Hematopoietic multipotent progenitor cell treated with erythropoietin and hydrocortisone succinate and interleukin-3 and kit ligand, for 6 days (in vitro differentiated cells): ENCODE measurements at places on chromosomes 2 and 18.

- peak; percentile 5 for DNase-seq
Observed at GRCh38 chr2:18883616-18884456, 294.5 kb upstream of the NT5C1B start.

- peak; percentile 76 for DNase-seq
Observed at GRCh38 chr18:13112982-13113381, 105.6 kb upstream of the LDLRAD4 start.

DNA sequence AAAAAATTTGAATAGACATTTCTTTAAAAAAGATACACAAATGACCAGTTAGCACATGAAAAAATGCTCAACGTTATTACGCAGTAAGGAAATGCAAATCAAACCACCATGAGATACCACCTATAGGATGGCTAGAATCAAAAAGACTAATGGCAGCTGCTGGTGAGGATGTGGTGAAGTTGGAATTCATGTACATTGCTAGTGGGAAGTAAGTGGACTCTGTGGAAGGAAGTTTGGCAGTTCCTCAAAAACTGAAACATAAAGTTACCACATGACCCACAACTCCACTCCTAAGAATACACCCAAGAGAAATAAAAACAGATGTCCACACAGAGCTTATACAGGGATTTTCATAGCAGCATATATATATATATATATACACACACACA, 51.2 kb downstream of the MBP start:
- peak; percentile 49 for DNase-seq

GRCh38 chr2:84732897-84733778, 147.7 kb downstream of the TRABD2A start:
- DNase-seq, result no peak

GRCh38 chr2:34474646-34475045, 875.5 kb upstream of the FAM98A start:
- no peak for DNase-seq

DNA sequence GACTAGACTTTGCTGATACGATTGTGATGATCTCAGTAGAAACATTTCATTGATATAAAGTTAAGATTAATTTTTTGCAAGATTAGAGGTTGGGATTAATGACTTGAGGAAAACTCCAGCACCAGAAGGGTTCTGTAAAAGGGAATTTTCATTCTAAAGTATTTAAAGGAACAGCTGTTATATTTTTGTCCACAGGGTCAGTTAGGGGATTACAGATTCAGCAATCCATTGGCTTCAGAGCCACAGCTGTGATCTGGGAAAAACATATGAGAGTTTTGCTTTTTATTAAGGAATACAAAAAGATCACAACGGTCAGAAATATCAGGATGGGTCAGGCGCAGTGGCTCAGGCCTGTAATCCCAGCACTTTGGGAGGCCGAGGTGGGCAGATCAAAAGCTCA, 19.6 kb upstream of the REV1 start:
- DNase-seq, result no peak

- DNase-seq, result no peak
Observed at GRCh38 chr18:40431071-40431985, 1523.7 kb upstream of the PIK3C3 start.

- no peak for DNase-seq
Observed at GRCh38 chr2:45872211-45872610, 220.7 kb downstream of the PRKCE start.

GRCh38 chr2:144464730-144465129, 55.2 kb downstream of the ZEB2 start:
- DNase-seq, result no peak

DNA sequence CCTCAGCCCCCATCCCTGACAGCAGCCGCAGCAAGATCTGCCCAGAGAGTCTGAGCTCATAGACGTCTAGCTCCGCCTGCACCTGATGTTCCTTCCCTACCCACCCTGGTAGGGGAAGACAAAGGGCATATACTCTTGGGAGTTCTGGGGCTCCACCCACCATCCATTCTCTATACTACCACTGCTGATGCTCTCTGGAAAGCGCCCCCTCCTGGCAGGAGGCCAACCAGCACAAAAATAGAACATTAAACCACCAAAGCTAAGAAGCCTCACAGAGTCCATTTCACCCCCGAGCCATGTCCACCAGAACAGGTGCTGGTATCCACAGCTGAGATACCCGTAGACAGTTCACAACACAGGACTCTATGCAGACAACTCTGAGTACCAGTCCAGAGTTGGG, 662.6 kb upstream of the FAM98A start:
- DNase-seq, result no peak

DNA sequence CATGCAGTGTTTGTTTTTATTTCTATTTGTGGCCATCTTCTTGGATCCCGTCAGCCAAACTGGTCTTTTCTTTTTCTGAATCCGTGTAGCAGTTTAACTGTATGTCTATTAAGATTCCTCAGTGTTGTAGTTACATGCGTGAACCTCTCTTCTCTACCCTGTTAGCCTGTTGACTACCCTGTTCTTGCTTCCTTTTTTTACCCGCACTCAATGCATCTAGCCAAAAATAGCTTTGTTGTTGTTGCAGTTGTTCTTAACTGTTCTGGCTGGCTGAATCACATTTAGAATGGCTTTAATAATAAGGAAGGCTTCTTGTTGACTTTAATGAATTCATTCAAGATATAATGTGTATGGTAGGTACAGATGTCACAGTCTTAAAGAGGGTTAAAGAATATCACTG, 137.1 kb downstream of the LCLAT1 start:
- no peak for DNase-seq

- no peak for DNase-seq
Observed at GRCh38 chr2:46239175-46239846, 57.9 kb upstream of the EPAS1 start.

GRCh38 chr2:230052299-230052698, 16.4 kb downstream of the SLC16A14 start:
- no peak for DNase-seq

GRCh38 chr2:69387770-69388481, 899 bp upstream of the GFPT1 start:
- no peak for DNase-seq

- DNase-seq, result peak; percentile 24
Observed at GRCh38 chr18:22816266-22817176, 116.6 kb upstream of the RBBP8 start.

- no peak for DNase-seq
Observed at GRCh38 chr2:235500761-235501672, 7.2 kb downstream of the AGAP1 start.

GRCh38 chr2:200585730-200586643, at the start of gene AOX1:
AOX1 (plus strand) TSS chr2:200586014; CDS start chr2:200586109, 95 bp downstream.
- peak; percentile 58 for DNase-seq

- no peak for DNase-seq
Observed at GRCh38 chr2:126907671-126908070, 9.0 kb downstream of the TEX51 start.

DNA sequence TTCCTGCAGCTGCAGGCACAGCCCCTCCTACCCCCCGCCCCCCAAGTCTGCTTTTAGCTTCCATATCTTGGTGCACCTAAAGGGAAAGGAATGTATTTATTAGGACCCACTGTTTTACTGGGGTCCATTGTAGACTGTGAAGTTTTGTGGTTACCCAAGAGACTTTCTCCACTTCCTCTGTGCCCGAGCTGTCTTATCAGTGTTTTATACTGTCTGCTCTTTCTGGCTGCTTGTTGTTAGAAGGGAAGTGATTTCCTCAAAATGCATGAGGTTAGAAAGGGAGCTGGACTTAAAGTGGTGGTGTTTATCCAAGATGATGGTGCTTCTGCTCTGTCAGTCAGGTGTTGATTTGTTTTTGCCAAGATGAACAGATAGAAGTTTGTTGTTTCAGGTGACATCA, 85.0 kb downstream of the PTH2R start:
- DNase-seq, result peak; percentile 79

DNA sequence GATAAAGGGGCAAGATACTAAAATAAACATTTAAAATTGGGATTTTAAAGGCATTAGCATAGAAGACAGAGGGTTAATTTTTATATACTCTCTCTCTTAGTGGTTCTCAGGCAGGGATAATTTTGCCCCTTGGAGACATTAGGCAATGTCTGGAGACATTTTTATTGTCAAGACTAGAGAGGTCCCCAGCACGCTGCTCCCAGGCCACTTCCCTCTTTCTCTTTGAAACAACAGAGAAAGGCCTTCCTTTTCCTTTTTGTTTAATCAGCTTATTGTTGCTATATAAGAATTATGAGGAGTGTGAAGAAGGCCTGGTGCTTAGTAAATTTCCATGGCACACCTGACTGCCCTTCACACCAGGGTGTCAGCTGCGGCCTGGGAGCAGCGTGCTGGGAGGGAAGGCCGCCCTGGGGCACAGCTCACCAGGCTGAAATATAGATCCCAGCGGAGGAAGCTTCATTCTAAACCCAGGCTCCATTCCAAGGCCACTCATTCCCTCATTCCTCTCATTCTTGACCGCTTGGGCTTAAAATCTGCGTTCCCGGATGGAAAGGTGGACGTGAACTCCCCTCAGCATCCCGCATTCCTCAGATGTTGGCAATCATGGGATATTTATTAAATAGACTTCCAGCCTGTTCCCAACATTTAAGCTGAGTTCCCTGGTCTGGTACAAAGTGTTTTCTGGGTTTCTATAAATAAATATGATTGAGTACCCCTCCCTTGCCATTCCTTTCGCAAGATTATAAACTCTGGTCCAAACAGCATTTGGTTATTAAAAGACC, 22.5 kb downstream of the SLC14A2 start:
- DNase-seq, result peak; percentile 42

- no peak for DNase-seq
Observed at GRCh38 chr2:219453671-219454590, 19.3 kb downstream of the SPEG start.

DNA sequence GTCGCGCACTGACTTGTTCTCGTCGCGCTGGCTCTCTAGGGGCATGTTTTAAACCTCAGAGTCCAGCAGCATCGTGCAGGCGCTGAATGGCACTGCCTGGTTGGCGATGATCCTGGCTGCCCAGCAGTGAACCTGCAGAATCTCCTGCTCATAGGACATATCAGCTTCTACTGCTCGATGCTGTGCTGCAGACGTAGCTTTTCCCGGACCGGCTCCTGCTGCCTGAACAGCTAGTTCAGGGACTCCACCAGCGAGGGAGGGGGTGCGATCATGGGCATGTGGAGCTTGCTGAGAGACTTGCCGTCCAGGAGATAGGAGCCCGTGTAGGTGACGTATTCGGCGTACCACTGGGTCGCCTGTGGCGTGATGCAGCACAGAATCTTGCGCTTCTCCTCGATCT, 890.0 kb upstream of the LRRTM1 start:
- no peak for DNase-seq

DNA sequence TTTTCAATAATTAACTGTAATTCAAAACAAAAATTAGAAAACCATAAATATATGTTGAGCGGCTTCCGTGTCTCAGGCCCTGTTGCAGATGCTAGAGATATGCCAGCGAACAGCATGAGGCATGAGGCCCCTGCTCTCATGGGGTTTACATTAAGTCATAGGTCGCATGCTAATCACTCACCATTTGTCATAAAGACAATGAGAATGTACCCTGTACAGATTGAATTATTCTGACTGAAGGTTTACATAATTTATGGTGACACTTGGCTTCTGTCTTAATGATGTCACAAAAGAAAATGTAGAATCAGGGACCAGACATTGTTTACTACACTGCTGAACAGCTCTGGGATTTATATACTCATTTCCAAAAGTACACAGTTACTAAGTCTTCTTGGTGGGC, 5.9 kb upstream of the VAPA start:
- DNase-seq, result no peak

DNA sequence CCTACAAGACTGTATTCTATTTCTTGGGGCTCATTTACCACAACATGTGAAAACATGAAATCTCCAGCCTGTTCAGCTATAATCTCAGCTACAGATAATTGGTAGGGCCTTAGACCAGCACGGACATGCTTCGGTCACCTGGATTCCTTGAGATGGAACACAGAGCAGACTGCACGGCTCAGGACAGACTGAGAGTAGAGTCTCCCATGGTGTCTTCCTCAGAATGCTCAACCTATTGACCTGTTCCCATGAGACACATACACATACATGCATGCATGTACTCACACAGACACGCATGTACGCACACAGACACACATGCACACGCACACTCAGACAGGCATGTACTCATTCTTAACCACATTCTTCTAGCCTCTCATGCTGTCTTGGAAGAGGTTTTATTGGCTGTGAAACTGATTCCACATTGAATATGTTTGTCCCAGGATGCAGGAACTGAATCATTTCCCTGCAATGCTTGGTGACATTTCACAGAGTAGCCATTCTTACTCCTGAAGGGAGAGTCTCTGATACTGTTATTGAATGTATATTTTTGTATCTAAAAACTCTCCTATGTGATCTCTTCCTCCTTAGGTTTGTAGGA, 23.5 kb upstream of the BZW1 start:
- DNase-seq, result no peak

DNA sequence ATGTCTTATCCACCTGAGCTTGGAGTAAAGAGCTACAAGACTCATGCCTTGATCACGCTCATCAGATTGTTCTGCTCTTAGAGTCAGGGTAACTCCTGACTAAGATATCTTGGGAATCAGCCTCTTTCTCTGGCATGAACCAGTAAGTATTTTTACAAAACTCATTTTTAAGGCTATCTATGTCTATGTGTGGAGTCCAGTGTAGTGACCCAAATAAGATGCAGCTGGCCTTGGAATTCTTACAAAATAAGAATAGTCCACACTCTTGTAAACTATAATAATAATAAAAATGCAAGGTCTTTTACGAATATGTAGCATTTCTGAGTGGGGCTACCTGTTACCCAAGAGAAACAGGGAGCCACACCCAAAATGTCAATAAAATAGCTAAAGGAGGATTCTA, 498.3 kb upstream of the SYT4 start:
- DNase-seq, result no peak

DNA sequence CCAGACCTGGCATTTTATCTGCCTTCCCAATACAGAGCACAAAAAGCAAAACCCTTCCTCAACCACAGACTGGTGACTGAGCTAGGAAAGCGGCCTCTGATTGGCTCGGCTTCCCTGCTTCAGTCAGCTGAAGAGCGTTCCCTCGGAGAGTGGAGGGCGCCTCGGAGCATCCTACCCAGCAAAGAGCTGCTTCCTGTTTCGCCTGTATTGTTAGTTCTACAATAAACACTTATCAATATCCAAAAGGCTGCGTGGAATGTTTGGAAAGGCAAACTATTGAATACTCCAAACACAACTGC, 125.0 kb downstream of the CACNB4 start:
- no peak for DNase-seq

GRCh38 chr2:47087051-47087450, 68.1 kb downstream of the STPG4 start:
- DNase-seq, result no peak

DNA sequence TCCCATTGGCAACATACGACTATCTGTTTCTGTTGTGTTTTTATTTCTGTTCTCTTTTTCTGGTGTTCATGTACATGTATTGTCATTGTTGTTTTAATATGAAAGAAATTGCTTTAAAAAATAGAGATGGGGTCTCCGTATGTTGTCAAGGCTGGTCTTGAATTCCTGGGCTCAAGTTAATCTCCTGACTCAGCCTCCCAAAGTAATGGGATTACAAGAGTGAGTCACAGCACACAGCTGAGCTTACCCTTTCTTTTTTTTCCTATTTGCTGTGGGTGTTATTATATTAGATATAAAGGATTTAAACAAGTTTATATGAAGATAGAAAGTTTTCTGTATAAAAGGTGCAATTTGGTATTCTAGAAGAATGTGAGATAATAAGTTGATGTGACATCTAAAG, 554.6 kb downstream of the DSC3 start:
- DNase-seq, result no peak
